ENCODE measurements at places on chromosomes 3 and 15.

DNA sequence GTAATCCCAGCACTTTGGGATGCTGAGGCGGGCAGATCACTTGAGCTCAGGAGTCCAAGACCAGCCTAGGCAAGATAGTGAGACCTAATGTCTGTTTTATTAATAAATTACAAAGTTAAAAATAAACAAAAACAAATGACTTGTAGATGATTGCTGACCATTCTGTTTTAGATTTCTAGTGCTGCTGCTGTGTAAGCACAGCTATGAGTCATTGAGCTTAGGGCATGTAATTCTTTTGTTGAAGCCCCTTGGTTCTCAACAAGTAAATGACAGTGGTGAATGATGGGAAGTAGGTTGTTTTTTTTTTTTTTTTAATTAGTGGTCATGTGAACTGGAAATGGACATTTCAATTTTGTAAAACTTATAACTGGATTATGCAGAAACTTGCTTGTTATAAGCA, 63.3 kb downstream of the LEO1 start:
- no peak for DNase-seq

DNA sequence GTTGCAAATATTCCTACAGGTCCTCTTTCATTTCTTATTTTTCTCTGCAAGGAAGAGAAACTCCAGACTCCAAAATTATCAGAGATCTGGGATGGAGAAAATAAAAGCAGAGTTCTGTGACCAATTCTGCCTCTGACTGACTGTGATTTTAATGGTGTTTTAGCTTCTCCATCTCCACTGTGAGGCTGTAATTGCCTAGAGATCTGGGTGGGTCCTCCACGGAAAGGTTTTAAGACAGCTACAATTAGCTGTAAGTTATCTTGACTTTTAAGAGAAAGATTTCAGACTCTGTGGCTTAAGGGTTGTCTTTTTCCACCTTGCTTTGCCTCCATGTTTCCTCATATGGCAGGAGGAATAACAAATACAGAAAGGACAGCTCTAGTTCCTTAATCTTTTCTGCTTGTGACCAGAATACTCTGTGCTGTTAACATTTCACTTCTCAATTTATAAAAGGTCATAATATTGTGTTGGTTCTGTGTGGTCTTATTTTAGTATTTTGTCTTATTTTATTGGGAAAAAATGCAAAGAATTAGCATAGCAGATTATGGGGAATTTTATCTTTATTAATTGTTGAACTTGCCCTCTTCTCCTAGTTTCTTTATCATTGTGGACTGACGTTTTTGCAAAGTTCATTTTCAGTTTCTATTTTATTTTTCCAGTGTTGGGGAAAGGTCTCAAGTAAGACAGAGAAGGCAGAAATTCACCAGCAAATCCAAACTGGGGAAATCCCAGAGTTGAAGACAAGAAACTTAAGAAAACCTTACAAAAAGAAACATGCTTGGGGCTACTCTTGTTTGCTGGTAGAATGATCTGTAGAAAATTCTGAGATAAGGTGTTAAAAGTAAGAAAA, 157.9 kb downstream of the RAP2B start:
- no peak for DNase-seq

DNA sequence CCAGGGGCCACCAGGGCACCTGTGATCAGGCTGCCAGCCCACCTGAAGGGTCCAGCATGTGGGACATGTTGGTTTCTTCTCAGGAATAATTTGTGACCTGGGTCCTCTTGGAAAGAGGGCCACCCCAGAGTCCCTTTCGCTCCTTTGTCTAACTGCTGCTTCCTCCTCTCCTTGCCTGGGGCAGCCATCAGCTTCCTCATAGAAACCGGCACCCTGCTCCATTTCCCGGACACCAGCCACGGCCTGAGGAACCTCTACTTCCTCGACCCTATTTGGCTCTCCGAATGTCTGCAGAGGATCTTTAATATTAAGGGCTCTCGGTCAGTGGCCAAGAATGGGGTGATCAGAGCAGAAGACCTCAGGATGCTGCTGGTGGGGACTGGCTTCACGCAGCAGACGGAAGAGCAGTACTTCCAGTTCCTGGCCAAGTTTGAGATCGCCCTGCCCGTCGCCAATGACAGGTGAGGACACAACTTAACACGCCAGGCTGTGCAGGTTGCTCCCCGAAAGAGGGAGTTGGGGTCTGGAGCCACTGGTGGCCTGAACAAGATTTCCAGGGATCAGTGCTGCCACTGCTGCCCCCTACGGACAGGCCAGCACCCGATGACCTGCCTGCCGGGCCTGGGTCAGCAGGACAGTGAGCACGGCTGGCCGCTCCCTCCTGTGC, 109.7 kb downstream of the LRRK1 start:
- peak; percentile 3 for DNase-seq

GRCh38 chr3:147699175-147699838, 290.1 kb downstream of the ZIC1 start:
- DNase-seq, result no peak

GRCh38 chr3:154324919-154325318, 632 bp upstream of the DHX36 start:
- no peak for DNase-seq

DNA sequence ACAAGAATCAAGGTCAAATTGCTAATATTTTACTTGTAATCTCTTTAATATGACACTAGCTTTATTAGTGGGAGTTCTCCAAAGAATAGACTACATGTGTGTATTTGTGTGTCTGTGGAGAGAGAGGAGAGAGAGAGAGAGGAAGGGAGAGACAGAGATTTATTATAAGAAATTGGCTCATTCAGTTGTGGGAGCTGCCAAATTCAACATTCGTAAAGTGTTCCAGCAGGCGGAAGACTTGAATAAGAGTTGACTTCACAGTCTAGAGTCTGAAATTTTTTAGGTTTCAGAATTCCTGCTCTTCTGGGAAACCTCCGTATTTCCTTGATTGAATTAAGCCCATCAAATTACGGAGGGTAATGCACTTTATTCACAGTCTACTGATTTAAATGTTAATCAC, 4.7 kb upstream of the CLDN1 start:
- DNase-seq, result no peak

DNA sequence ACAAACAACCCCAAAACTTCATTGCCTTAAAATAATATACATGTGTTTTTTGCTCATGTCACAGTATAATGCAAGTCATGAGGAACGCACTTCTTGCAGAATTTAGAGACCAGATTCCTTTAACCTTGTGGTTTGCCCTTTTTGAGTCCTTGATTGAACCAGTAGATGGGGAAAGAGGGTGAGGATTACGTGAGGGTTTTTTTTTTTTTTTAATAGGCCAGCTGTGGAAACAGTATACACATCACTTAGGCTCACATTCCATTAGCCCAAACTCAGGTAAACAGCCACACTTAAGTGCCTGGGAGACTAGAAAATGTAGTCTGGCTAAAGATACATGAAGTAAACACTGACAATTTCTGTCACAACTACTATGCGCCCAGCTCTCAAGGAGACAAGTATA, 114.9 kb upstream of the MLF1 start:
- DNase-seq, result no peak

GRCh38 chr3:157469561-157470294, 33.1 kb downstream of the PTX3 start:
- DNase-seq, result no peak

- DNase-seq, result no peak
Measured at GRCh38 chr15:65309882-65310418, 5.5 kb downstream of the RNU5B-1 start.

- no peak for DNase-seq
Measured at GRCh38 chr3:72628065-72628464, 220.2 kb downstream of the SHQ1 start.

- DNase-seq, result no peak
Measured at GRCh38 chr3:33146791-33147445, 33.1 kb downstream of the CRTAP start.

DNA sequence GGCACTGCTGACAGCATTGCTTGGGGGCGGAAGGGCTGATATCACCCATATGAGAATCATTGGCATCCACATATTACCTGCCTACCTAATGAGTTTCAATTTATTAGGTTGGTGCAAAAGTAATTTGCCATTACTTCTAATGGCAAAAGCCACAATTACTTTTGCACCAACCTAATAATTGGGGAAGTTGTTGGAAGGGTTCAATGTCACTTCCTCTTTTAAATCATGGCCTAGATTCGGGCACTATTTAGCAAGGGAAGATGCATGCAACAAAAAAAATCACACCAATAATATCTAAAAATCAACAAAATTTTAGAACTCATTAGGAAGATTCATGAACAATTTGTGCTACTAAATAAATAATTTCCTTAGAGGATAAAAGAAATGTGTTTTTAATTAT, 56.0 kb upstream of the AGTR1 start:
- DNase-seq, result no peak

- DNase-seq, result no peak
Measured at GRCh38 chr3:196988241-196989029, 19.8 kb upstream of the PIGZ start.

DNA sequence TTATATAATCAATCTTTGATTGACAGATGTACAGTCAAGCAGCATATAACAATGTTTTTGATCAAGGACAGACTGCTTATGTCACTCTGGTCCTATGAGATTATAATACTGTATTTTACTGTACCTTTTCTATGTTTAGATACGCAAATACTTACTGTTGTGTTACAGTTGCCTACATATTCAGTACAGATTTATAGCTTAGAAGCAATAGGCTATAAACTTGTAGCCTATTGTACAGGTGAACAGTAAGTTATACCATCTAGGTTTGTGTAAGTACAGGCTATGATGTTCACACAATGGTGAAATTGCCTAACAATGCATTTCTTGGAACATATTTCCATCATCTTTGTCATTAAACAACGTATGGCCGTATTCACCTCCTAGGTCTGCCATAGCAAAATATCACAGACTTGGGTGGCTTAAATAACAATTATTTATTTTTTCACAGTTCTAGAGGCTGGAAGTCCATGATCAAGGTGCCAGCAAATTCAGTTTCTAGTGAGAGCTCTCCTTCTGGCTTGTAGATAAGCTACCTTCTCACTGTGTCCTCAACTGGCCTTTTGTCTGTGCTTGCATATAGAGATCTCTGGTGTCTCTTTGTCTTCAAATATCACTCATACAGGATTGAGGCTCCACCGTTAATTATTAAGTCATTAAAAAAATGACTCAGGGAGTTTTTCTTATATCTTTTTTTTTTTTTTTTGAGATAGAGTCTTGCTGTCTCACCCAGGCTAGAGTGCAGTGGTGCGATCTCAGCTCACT, 89.1 kb downstream of the EBLN2 start:
- no peak for DNase-seq

- no peak for DNase-seq
Measured at GRCh38 chr3:78337801-78338211, 1297.9 kb downstream of the ROBO2 start.

- no peak for DNase-seq
Measured at GRCh38 chr3:50572801-50573371, 3.6 kb downstream of the HEMK1 start.

GRCh38 chr3:150306083-150306482, 102.0 kb upstream of the TSC22D2 start:
- DNase-seq, result no peak

- no peak for DNase-seq
Measured at GRCh38 chr3:88611826-88612326, 462.1 kb downstream of the C3orf38 start.

GRCh38 chr15:55250941-55251340, 38.7 kb downstream of the RAB27A start:
- no peak for DNase-seq

DNA sequence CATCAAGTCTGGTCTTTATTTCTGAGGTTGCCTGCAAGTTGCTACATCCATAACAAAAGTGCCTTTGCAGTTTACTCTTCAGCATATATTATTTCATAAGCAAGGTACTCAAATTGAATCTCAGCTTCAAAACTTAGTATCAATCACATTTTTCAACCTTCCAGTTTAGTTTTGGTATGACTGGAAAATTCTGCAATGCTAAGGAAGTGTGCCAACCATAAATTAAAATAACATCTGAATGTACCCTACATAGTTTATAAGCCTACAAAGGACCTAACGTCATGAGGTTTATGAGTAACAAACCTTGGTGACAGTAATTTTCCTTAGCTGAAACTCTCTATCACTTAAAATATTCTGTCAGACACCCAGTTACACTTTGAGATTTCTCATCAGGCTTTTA, 62.8 kb downstream of the THBS1 start:
- DNase-seq, result no peak

DNA sequence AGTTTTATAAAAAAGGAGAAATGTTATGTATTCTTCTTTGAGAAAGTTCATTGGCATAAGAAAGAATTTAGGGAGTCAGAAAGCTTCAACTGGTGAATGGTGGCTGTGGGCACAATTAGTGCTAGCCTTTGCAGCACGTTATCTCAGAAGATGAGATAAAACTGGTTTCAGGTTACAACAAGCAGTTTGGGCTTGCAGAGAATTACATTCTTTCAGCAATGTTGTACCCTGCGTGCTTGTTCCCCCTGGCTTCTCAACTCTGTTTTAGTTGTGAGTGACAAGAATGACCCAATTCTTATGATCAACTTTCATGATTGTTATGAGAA, 31.6 kb upstream of the ACP3 start:
- no peak for DNase-seq

DNA sequence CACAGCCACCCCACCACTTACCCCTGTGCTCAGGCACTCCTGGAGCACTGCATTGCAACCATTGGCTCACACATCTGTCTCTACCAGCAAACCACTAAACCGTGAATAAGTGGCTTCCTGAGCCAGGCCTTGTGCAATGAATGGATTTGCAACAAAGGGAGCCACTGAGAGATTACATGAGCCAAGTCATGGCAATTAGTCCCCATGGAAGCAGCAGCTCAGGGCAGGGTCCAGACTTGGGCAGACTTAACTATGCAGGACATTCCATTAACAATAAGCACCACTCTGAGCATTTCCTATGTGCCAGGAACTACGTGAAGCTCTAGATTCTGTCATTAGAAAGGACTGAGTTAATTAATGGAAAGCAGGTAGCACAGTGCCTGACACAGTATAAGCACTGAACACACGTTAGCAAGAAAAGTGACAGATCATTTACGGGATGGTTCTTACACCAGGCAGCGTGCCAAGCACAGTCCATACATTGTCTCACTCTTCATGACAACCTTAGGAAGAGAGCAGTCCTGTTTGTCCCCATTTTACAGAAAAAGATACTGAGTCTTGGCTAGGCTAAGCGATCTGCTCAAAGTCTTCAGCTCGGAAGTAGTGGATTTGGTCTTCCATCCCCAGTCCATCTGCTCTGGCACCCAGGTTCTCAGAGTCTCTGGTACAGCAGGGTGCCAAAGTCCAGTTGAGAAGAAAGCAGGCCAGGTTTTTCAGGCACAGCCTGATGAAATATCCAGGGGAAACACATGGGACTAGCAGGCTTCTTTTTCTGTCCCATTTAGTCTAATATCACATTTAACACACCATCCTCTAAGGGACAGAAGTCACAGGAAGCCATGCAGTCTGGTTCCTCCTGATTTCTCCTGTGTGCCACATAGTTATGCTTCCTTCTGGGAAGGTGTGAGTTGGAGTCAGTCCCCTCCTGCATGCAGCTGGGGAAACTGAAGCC, 44.1 kb downstream of the LIPC start:
- DNase-seq, result no peak
